ENCODE measurements at places on chromosomes 7 and 10.

DNA sequence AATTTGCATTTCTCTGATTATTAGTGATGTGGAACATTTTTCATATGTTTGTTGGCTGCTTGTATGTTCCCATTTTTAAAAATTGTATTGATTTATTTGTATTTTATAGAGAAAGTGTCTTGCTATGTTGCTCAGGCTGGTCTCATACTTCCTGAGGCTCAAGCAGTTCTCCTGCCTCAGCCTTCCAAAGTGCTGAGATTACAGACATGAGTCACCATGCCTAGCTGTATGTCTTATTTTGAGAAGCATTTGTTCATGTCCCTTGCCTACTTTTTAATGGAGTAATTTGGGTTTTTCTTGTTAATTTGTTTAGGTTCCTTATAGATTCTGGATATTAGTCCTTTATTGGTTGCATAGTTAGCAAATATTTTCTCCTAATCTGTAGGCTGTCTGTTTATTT lies 214.2 kb upstream of the KAT6B start:
- no peak for DNase-seq

GRCh38 chr10:44398271-44398670 lies 13.4 kb upstream of the CXCL12 start:
- no peak for DNase-seq

DNA sequence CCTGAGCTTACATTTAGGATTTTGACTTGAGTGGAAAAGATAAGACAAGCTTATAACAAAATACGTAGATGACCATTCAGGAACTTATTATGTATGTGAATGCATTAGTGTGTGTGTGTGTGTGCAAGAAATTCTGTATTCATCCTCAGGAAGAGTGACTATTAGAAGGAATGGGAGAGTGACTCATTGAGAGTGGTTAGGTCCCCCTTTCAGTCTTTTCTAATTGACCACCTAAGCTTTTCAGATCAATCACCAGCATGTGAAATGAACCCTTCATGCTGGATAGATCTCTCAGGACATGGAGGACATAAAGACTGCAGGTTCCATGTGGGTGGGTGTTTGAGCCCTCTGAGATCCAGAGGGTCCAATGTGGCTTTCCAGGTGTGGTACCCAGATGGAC lies 153.5 kb downstream of the MBL2 start:
- DNase-seq, result peak; percentile 51

- no peak for DNase-seq
These were observed 365.4 kb downstream of the NRG3 start for GRCh38 chr10:82240408-82240807.

- DNase-seq, result no peak
These were observed 137.2 kb downstream of the CDH23 start for GRCh38 chr10:71533936-71534335.

DNA sequence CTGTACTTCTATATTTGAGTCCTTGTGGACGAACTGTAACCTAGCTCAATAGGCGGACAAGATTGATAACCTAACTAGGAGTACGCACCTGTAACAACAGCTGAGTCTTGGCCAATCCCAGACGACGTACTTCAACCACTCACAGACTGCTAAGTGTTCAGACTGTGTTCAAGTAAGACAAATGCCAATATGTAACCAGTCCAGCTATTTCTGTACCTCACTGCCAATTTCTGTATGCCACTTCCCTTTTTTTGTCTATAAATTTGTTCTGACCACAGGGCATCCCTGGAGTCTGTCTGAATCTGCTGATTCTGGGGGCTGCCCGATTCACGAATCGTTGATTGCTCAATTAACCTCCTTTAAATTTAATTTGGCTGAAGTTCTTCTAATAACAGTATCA lies 32.2 kb downstream of the HACD1 start:
- no peak for DNase-seq

- DNase-seq, result no peak
These were observed 41.5 kb downstream of the MET start for GRCh38 chr7:116713500-116713899.

- no peak for DNase-seq
These were observed 33.8 kb upstream of the SMKR1 start for GRCh38 chr7:129468547-129468946.

DNA sequence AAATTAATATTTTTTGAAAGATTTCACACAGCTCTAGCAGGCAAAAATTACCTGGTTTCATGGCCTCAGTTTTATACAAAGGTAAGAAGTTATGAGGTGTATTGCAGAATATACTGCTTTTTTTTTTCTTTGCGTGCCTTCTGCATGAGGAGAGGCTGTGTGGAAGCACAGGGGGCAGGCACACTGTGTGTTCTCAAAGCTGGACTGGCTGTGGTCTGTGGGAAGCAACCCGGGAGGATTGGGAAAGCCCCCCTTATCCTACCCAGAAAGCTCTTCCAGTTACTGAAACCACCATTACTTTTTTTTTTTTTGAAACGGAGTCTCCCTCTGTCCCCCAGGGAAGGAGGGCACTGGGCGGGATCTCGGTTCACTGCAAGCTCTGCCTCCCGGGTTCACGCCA lies 25.0 kb downstream of the ADARB2 start:
- DNase-seq, result no peak

DNA sequence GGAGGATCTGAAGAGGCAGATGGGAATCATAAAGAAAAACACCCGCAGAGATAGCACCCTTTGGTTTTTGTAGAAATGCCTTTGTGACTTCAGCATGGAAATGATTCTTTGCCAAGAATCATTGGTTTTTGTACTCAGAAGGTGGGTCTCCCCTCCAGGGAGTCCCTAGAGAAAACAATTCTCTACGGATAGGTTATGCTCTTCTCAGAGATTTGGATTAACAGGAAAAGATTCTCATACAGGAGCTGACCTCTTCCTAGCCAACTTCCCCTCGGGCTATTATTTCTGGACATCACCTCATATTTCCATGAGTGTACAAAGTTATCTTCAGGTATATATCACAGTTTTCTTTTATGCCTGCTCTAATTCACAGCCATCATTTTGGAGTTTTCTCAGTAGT lies 274.2 kb upstream of the HABP2 start:
- no peak for DNase-seq

DNA sequence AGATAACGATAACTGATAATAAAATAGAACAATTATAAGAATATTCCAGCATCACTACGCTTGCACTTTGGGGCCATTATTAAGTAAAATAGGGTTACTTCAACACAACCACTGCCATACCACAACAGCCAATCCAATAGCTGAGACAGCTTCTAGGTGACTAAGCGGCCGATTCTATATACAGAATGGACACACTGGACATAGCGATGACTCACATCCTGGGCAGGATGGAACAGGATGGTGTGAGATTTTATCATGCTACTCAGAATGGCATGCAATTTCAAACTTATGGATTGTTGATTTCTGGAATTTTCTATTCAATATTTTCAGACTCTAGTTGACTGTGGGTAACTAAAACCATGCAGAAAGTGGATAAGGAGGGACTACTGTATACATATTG lies 920.9 kb downstream of the LRMDA start:
- peak; percentile 81 for DNase-seq

All from fibroblast of skin of right quadriceps (primary cell).